ENCODE measurements at places on chromosomes 16 and 17.
A peak's percentile ranks its signal among the peaks of the same experiment; 100 is the strongest.

DNA sequence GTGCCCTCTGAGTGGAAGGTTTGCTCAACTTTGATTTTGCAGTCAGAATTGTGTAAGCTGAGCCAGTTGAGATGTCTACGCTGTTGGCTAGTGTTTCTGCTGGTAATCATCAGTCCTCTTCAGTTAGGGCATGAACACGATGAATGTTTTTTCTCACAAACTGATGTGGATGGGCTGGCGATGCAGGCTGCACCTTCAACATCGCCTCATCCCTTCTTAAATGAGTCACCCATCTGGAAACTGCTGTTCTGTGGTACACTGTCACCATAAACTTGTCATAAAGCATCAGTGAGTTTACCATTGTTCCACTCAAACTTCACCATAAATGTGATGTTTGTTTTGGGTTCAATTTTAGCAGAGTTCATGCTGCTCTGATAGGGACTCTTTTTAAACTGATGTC lies 8.4 kb downstream of the C16orf95 start:
- no peak for DNase-seq

DNA sequence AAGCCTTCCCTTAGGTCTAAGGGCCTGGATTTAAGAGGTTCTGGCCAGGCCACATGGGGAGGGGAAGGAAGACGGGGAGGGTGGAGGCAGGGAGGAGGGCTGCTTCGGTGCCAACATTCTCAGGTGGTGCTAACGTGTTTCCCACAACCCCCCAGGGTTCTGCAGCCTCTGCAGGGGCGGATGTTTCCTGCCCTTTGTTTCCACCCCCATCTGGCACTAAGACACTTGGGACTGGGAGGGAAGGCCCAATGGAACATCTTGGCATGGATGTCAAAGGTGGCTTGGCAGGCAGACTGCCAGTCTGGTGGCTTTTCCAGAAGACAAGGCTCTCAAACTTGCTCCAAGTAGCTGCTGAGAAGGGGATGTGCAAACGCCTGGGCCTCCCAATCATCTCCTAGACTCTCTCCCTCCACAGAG lies 12.7 kb downstream of the HIC1 start:
- no peak for DNase-seq

DNA sequence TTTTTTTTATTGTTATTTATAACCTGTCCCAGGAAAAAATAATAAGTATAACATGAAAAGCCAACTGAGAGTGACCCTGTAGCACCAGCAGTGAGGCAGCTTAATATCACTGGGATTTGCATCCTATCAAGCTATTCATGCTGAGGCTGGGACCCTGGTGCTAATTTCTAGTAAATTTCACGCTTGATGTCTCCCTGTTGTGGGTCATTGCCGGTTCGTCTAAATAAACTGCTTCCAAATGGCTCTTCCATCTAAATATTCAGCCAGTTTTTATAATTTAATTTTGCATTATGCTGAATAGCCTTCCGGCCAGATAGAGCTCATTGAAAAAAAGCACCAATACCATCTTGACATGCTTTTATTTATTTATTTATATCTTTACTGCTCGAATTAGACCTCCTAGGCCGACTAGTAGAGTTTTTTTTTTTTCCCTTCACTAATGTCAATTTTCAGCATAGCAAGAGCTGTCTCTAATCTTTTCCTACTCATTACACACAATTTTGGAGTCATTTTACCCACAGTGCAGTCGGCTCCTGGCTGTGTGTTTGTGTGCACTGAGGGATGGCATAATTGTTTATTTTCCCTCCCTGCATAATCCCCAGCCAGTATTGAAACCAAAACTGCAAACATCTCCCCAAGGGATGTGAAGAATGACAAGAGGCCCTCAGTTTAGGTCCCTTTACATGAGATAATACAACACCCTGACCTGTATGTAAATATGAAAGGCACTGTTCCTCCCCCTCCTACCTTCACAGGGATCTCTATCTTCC lies 168.8 kb downstream of the AATF start:
- peak; percentile 39 for DNase-seq

DNA sequence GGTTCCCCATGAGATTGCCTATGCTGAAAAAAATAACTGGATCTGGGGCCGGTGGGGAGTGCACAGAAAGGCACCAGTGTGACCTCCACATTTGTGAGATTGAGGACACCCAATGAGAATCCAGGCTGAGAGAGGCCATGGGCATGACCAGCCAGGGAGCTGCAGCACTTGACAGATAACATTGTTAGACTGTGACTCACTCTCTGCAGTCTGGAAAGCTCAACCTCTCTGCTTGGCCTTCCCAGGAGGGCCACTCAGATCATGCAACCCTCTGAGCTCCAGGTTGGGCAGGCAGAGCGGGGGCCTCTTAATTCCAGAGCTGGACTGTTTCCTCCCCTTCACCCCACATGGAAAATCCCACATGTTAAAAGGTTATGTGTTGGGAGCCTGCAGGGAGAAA lies 30.1 kb downstream of the FZD2 start:
- DNase-seq = no peak

All from NCI-H1930 (cell line).